ENCODE measurements at places on chromosomes 2 and 18.
A peak's percentile ranks its signal among the peaks of the same experiment; 100 is the strongest.

GRCh38 chr2:52395912-52396311 is 1364.0 kb upstream of the NRXN1 start:
- peak; percentile 17 for DNase-seq

- no peak for DNase-seq
Measured at GRCh38 chr18:13580991-13581390, 145.4 kb downstream of the FAM210A start.

DNA sequence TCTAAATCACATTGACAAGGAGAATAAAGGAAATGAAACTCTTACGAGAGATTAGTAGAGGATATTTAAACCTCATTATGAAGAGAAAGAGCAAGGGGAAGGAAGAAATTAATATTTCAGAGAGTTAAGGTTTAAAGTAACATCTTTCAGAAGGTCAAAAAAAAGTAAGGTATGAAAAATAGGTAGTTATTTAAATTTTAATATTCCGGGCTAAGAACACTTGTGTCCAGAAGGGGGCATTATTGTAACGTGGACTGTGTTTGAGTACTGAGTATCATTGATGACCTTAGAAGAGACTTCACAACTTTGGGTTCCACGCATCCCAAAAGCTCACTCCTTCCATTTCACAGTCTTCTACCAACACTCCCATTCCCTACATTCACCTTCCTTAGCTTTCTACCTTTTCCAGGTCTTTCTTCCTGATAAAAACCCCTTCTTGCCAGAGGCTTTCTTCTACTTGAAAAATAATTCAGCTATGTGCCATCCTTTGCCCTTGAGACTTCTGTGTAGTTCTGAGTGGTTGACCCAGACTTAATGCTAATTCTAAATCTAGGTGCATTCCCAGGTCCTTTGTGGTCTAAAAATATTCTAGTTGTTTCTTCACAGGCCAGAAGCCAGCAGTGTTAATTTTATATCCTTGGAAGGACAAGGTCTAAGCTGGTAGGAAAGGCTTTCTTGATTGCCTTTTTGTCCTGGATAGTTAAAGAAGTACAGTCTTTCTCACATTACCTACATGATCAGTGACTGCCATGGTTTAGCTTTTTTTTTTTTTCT is 16.5 kb downstream of the DYNC1I2 start:
- no peak for DNase-seq

DNA sequence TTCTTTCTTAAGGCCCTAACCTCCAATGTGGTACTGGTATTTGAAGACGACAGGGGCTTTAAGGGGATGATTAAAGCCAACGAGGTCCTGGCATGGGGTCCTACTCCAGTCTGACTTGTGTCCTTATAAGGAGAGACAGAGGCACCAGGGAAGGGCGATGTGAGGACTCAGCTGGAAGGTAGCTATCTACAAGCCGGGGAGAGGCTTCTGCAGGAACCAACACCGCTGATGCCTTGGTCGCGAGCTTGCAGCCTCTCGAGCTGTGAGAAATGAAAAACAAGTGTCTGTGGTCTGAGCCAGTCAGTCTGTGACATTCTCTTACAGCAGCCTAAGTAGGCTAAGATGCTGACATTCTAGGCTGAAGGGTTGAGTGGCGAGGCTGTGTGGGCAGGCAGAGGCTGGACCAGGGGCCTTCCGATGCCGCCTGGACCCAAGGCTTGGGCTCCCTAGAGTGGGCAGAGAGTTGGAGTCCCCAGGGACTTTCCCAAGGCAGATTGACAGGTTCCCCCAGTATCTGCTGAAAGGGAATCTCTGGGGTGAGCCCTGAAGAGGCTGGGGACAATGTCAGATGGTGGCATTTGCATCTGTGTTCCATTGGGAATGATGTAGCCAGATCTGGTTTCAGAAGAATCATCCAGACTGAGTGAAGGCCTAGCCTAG is 322.9 kb upstream of the HS6ST1 start:
- no peak for DNase-seq

- DNase-seq: no peak
Measured at GRCh38 chr2:223936862-223937326, 8.2 kb downstream of the WDFY1 start.

GRCh38 chr2:203532957-203533658 is 2.0 kb downstream of the RAPH1 start:
- DNase-seq: no peak

GRCh38 chr18:48727681-48728080 is 188.8 kb downstream of the CTIF start:
- DNase-seq: no peak

- DNase-seq: peak; percentile 9
Measured at GRCh38 chr2:163319006-163319405, 416.8 kb downstream of the FIGN start.

GRCh38 chr2:86633155-86633651 is 9.5 kb upstream of the RNF103 start:
- no peak for DNase-seq

DNA sequence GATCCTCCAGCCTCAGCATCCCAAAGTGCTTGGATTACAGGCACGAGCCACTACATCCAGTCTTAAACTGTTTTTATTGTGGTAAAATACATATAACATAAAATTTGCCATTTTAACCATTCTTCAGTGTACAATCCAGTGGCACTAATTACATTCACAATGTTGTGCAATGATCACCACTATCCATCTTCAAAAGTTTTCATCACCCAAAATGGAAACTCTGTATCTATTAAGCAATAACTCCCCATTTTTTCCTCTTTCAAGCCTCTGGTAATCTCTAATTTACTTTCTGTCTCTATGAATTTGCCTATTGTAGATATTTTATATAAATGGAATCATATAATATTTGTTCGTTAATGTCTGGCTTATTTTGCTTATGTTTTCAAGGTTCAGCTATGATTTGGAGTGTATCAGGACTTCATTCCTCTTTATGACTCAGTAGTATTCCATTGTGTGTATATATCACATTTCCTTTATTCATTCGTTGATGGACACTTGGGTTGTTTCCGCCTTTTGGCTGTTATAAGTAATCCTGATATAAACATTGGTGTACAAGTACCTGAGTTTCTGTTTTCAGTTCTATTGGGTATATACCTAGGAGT is 71.8 kb downstream of the GFPT1 start:
- DNase-seq: no peak

DNA sequence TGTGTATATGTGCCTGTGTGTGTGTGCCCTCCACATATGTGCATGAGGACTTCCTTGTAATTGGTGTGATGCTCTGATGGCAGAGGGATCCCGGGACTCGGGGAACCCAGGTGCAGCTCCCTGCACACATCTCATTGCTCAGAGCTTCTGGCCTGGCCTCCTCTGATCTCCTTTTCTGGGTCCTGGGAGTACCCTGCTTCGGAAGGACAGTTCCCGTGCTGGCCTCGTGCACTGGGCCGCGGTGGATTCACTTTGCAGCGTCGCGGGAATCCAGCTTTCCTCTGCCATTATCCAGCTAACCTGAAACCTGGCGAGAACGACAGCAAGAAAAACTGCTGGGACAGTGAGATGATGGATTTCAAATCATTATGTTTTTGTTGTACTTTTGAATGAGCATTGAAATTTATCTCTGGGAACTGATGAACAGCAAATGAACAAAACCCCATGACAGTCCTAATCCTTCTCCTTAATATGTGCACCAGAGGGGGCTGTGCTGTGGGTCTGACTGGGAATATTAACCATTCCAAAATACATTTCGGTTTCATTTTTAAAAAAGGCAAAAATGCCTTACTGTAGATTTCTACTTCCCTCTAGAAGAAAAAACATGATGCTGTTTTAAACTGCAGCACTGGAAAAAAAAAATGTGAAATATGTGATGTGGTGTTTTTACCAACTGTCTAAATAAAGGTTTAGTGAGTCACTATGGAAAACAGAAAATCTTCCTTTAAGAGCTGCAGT is 78.2 kb downstream of the PTGR3 start:
- DNase-seq: no peak

DNA sequence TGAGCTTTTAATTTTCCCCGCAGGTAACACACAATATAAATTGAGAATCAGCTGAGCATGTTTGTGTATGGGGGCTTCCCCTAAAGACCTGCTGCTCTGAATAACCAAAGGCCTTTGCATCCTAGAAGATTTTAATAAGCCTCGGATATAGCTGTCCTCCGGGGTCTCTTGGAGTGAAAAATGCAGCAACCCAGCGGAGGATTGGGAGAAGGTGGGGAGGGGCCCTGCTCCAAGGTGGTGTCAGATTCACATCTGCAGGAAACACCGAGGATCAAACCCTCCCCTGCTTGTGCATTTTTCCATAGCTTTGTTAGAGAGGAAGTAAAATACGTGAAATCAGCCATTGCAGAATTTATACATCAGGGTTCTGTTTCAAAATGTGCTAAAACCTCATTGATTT is 63.0 kb upstream of the OTOF start:
- no peak for DNase-seq

DNA sequence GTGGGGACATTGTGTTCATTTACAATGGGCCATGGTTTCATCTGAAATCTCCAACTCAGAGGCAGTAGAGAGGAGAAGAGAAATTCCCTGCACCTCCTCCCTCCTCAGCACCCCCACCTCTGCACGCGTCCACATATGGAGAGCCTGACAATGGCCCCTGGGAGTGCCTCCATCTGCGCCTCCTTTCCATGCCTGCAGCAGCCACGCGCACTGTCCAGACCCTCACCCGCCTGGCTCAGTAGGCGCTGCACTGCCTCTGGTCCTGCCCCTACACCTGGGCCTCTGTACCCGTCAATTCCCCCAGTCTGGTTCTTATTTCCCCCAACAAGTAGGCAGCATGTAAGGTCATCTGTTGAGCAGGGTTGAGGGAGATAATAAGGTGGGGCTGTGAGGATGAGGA is 23.8 kb downstream of the MPHOSPH10 start:
- no peak for DNase-seq

DNA sequence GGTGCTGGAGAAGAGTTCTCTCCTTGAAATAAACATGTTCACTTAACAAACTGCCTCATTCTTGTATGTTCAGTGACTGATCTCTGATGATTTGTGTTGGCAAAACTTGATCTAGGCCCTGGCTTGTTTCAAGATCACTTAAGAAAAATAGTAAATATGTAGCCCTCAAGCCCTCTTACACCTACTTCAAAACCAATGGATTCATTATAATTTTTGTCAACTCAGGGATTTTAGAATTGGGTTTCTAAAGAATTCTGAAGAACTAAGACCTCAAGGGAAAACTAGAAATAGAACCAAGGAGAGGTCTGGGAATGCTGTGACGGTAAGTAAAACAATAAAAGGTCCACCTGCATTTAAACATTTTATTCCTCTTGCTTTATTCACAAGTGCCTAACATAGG is 1731.6 kb upstream of the CELF4 start:
- DNase-seq: no peak

GRCh38 chr2:44166096-44166495 is 2.6 kb upstream of the PPM1B start:
- DNase-seq: no peak

DNA sequence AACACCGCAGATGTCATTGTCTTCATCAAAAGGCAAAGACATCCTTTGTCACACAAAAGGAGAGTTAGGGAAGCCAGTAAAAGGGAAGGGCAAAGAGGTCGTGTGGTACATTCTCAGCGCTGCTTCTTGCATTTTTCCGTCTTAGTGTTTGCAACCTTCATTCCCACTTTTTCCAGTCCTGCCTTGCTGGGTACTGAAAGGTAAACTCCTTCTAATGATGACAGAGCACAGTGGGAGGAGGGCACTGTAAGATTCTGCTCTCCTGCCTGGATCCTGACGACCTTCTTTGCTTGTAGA is 424.3 kb upstream of the MEX3C start:
- DNase-seq: no peak

DNA sequence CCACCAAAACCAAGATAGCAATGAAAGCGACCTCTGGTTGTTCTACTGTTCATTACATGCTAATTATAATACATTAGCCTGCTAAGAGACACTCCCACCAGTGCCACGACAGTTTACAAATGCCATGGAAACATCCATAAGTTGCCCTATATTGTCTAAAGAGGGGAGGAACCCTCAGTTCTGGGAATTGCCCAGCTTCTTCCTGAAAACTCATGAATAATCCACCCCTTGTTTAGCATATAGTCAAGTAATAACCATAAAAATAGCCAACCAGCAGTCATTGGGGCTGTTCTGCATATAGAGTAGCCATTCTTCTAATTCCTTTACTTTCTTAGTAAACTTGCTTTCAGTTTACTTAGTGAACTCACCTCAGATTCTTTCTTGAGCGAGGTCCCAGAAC is 189.8 kb upstream of the SOX11 start:
- DNase-seq: no peak

DNA sequence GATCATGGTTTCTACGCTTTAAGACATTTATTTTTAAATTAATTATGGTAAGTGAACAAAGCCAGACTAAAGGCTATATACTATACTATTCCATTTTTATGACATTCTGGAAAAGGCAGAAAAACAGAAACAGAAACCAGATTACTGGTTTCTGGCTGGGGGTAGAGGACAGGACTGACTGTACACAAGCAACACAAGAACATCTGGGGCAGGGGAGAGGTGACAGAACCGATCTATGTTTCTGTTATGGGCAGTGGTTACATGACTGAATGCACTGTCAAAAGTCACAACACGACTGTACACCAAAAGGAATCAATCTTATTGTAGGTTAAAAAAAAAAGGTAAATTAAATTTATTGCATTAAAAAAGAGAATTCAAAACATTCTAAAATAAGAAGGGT is 64.7 kb downstream of the PTPN2 start:
- DNase-seq: no peak

- no peak for DNase-seq
Measured at GRCh38 chr2:173272849-173273248, 81.8 kb upstream of the CDCA7 start.

GRCh38 chr2:127453392-127454171 is 35.4 kb downstream of the PROC start:
- no peak for DNase-seq

- DNase-seq: no peak
Measured at GRCh38 chr2:110991911-110992310, 128.8 kb upstream of the BCL2L11 start.

GRCh38 chr2:118055512-118056164 is 32.6 kb upstream of the INSIG2 start:
- DNase-seq: no peak
